ENCODE measurements at places on chromosomes 1 and 21. TPM values are rescaled to one million over a fixed set of nuclear protein-coding genes. Genes with fewer than 3 reads are reported as not detected.

DNA sequence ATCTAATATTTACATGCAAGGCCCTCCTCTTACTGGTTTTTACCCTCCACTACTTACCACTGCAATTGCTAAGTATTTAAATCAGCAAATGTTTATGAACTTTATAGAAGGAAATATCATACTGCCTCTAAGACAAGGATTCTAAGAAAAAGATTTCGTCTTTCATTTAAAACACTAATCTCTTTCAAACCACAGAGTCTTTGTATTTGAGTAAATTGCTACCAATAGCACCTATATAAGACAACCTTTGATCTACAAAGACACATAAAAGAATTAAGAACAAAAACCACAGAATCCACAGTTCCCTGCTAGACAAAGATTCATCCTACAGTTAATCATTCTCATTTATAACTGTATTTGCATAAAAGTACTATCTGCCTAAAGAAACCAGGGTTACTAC, 37.6 kb downstream of the RNF115 start:
- DNase-seq, result no peak
- peaks cover 14% of the 10 kb centered on the region for H3K36me3 ChIP-seq
- H3K27ac ChIP-seq, result peak overlapping the region; percentile 84

DNA sequence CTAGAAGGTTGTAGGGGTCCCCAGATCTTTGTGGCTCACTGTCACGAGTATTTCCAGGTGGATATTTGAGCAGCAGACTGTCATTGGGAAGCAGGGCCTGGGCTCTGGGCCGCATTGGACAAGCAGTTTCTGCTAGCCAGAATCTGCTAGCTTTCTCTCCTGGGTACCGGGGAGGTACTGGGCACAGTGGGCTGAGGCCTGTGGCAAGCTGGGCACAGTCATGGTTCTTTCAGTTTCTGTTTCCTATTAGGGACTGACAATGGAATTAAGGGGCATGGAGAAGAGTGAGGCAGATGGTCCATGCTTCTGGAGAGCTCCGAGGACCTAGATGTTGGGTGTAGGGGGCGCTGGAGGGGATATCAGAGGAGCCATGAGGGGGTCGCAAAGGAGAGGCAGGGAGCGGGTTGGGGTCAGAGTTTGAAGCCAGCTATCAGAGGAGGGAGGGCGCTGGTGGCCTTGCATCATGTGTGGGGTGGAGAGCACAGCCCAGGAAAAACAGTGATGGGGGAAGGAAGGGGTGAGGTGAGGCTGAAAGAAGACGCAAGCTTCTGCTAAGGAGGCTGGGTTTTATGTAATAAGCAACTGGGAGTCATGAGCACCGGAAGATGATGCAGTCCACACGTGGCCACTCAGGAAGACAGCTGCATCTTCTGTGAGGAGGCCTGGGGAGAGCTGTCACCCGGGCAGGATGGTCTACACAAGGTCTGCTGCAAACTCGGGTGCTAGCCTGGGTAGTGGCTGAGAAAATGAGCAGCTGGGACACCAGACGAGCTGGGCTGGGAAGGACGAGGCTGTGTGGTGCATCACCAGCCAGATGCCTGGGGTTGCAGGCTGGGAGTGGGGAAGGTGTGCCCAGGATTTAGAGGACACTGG, 72.7 kb downstream of the IER5 start:
- H3K27me3 ChIP-seq, result no peaks in the 10 kb centered on the region
- H3K27ac ChIP-seq, result no peak overlapping the region
- no peak for DNase-seq
- no peaks in the 10 kb centered on the region for H3K36me3 ChIP-seq

GRCh38 chr1:151340870-151341754, 5.9 kb downstream of the RFX5 start:
- H3K36me3 ChIP-seq, result peaks cover 31% of the 10 kb centered on the region
- peaks cover 21% of the 10 kb centered on the region for H3K4me1 ChIP-seq
- no peak overlapping the region for H3K4me3 ChIP-seq
- no peak for DNase-seq

DNA sequence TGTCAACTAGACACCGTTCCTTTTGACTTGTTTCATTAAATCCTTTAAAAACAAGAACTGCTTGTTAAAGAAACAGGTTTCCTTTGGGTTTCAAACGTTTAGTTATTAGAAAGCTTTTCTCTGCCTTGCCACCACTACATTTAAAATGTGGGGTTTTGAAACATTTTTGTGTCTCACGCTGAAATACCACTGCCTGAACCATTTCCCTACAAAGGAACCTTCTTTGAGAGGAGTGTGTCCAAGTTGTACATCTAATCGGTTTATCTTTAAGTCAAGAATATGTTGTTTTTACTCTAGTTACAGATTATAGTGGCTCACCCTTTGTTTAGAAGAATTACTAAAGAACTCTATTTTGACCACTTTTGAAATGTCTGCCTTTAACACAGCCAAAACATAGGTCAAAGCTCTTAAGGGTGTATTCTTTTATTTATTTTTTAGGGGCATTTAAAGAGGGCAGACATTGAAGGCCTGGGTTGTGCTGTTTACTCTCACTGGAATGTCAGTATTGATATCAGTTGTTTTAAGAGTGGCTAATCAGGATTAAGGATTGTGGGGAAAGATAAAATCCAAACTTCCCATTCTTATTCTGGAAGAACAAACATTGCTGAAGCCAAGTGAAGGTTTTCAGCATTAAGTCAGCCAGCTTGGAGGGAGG, 143.4 kb downstream of the GALNT2 start:
- H3K27ac ChIP-seq, result peak overlapping the region; percentile 45
- H3K27me3 ChIP-seq, result no peaks in the 10 kb centered on the region
- H3K36me3 ChIP-seq, result no peaks in the 10 kb centered on the region
- H3K4me1 ChIP-seq, result peaks cover 55% of the 10 kb centered on the region
- no peak overlapping the region for H3K4me3 ChIP-seq

DNA sequence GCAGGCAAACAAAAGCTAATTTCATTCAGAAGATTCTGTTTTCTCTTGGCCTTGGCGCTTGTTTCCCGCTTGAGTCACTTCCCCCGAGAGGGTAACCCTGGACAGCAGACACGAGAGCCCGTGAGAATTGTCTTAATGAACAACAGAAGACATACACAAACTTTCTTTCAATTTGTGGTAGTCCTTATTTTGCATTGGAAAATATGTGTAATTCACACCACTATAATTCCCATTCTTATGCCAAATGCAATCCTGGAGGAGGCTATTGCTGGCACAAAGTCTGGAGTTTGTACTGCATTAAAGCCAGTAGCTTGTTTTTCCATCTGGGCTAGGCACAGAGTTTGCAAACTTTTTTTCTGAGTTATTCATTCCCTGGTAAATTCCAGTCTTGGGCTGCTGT, 109.8 kb upstream of the IVNS1ABP start:
- H3K4me3 ChIP-seq, result no peak overlapping the region
- H3K27ac ChIP-seq, result no peak overlapping the region
- H3K36me3 ChIP-seq, result no peaks in the 10 kb centered on the region
- no peaks in the 10 kb centered on the region for H3K4me1 ChIP-seq

DNA sequence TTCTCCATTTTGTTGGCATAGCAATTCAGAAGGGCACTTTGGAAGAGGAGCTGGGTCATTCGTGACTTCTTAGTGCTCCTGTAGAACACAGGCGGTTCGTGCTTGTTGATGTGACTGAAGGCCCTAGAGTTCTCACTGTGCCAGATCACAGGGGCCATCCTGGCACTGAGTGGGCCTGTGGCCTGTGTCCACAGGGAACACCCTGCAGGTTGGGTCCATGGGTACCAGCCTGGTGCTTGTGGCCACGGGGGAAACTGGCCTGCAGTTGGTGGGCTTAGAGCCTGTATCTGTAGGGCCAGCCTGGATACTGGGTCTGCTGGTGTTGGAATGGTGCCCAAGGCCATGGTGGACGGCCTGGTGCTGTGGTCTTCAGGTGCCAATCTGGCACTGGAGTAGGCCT, 9.2 kb downstream of the OR2G3 start:
- DNase-seq, result no peak
- H3K27me3 ChIP-seq, result no peaks in the 10 kb centered on the region
- no peaks in the 10 kb centered on the region for H3K36me3 ChIP-seq
- no peak overlapping the region for H3K4me3 ChIP-seq

WDR3 gene
- total RNA-seq, result 6.2 TPM

GRCh38 chr1:86507935-86508582, 38.8 kb upstream of the CLCA4 start:
- no peak for DNase-seq
- H3K36me3 ChIP-seq, result no peaks in the 10 kb centered on the region
- H3K27me3 ChIP-seq, result no peaks in the 10 kb centered on the region
- H3K4me3 ChIP-seq, result no peak overlapping the region
- H3K4me1 ChIP-seq, result peaks cover 27% of the 10 kb centered on the region

CBR1 gene
- 83.3 TPM for total RNA-seq

GRCh38 chr1:85576642-85577418, 3.7 kb upstream of the CCN1 start:
- peak overlapping the region; percentile 85 for H3K4me3 ChIP-seq
- peak overlapping the region; percentile 99 for H3K27ac ChIP-seq
- DNase-seq, result peak; percentile 96
- H3K27me3 ChIP-seq, result peaks cover 4% of the 10 kb centered on the region
- H3K36me3 ChIP-seq, result peaks cover 7% of the 10 kb centered on the region

GRCh38 chr1:172176206-172176605, 244.3 kb upstream of the C1orf105 start:
- no peak overlapping the region for H3K27ac ChIP-seq
- no peaks in the 10 kb centered on the region for H3K27me3 ChIP-seq
- no peaks in the 10 kb centered on the region for H3K36me3 ChIP-seq
- peaks cover 14% of the 10 kb centered on the region for H3K4me1 ChIP-seq
- H3K4me3 ChIP-seq, result no peak overlapping the region

DNA sequence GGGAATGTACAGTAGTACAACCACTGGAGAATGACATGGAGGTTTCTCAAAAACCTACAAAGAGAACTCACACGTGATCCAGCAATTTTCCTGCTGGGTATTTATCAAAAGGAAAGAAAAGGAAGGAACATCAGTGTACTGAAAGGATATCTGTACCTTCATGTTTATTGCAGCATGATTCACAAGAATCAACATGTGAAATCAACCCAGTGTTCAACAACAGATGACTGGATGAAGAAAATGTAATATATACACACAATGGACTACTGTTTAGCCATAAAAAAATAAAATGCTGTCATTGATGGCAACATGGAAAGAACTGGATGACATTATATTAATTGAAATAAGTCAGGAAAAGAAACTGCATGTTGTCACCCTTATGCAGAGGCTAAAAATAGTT, 19.0 kb upstream of the CYP4A11 start:
- H3K27me3 ChIP-seq, result no peaks in the 10 kb centered on the region
- H3K36me3 ChIP-seq, result no peaks in the 10 kb centered on the region
- H3K27ac ChIP-seq, result no peak overlapping the region
- H3K4me1 ChIP-seq, result no peaks in the 10 kb centered on the region
- H3K4me3 ChIP-seq, result no peak overlapping the region

GRCh38 chr1:1876335-1876930, 14.5 kb downstream of the GNB1 start:
- H3K4me1 ChIP-seq, result peaks cover 92% of the 10 kb centered on the region
- no peak overlapping the region for H3K27ac ChIP-seq
- no peaks in the 10 kb centered on the region for H3K27me3 ChIP-seq
- H3K36me3 ChIP-seq, result no peaks in the 10 kb centered on the region
- no peak overlapping the region for H3K4me3 ChIP-seq
- no peak for DNase-seq
